ENCODE measurements at places on chromosomes 7 and 10.

- no peak for DNase-seq
Measured at GRCh38 chr10:43084812-43085211, 7.9 kb downstream of the RET start.

DNA sequence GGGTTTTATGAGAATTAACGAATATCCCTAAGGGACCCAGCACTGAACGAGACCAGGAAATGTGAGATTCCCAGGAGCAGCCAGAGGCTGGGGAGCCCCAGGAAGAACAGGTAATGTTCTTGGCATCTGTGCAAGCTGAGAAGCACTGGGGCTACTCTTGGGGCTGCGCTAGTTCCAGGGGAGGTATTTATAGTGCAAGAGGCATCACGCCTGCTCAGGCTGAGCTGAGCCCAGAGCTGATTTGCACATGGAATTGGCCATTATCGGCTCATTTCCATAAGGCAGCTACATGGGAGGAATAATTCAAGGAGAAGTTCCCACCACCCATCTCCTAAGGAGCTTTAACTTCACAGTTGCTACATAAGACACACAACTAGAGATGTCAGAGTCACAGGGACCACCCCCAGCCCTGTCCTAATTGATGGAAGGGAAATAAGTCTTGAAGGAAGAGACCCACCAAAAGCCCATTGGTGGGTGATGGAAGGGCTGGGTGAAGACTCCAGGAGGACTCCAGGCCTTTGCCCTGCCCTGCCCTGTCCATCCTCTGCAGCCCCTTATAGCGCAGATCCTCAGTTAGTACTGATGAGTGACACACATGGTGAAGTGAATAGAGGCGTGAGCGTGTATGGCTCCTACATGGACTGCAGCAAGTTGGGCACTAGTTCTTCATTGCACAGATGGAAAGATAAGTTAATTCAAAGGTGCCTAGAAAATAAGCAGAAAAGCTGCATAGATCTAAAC is 178.9 kb downstream of the GRID1 start:
- no peak for DNase-seq

GRCh38 chr7:138092486-138093028 is 16.3 kb downstream of the AKR1D1 start:
- DNase-seq = no peak

GRCh38 chr10:132701846-132702190 is 84.1 kb downstream of the NKX6-2 start:
- DNase-seq = no peak

- peak; percentile 96 for DNase-seq
Measured at GRCh38 chr10:30687698-30688213, 58.2 kb upstream of the LYZL2 start.

DNA sequence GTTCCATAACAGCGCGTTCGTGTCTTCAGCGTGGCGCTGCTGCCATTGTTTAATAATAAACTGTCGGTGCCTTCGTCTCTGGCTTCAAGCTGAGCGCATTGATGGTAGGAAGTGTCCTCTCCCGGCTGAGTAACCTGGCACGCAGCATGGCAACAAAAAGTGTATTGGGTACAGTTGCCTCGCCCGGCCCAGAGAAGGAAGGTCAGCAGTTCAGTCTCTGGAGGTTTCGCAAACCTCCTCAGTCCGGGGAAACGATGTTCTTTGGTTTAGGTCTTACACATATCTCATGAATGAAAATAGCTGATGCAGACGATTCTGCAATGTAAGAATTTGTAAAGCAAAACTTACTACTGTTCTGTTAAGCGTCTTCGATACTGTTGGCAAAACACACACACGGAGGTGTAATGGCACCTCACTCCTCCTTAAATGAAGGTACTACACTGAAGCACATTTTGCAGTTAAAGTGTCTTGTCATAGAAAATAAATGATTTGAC is 739 bp upstream of the CCDC186 start:
- DNase-seq = no peak

DNA sequence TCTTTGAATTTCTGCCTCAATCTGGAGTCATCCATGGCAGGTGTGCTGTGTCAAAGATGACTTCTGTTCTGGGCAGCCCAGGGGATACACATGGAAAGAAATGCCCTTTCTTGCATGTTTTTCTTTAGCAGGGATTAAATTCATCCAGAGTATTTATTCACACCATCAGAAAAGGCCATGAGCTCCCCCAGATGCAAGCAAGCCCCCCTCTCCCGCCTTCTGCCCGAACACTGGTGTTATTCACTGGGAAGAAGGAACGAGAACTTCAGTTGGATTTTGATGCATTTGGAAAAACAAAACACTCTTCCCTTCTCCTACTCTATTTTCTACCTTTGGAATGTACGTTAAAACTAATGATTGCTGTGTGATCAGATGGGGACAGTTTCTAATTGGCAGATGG is 1.4 kb downstream of the PLPP4 start:
- no peak for DNase-seq

DNA sequence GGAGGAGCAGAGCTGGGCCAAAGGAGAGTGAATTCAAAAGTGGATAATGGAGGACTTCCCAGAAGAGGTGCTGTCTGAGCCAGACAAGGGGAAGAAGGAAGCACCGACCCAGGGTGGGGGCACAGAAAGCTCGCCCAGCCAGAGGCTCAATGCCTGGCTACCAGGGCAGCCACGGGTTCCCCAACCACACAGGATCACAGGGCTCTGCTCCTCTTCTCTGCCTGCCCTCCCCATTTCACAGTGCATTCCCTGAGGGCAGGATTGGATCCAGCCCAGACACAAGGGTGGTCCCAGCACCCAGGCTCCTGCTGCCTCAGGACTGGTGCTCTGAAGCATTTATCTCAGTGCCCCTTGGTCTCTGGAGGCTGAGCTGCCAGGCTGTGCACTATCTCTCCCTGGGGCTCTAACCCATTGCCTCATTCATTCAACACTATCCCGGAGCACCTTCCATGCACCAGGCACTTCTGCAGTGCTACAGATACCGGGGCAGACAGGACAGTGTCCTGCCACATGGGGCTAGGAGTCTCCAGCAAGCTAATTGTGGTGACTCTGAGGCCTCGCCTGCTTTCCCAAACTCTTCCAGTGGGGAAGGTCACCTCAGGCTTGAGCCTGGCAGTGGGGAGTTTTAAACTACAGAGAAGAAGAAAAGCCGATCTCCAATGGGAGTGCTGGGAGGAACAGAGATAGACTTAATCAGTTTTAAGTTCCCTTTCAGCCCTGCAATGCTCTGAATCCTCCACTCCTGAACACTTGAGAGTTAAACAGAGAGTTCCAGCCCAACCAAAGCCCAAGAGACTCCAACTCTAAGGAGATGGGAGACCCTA is 201.8 kb upstream of the ZMIZ1 start:
- no peak for DNase-seq

GRCh38 chr10:72386916-72387586 is 32.3 kb upstream of the DNAJB12 start:
- DNase-seq = no peak

DNA sequence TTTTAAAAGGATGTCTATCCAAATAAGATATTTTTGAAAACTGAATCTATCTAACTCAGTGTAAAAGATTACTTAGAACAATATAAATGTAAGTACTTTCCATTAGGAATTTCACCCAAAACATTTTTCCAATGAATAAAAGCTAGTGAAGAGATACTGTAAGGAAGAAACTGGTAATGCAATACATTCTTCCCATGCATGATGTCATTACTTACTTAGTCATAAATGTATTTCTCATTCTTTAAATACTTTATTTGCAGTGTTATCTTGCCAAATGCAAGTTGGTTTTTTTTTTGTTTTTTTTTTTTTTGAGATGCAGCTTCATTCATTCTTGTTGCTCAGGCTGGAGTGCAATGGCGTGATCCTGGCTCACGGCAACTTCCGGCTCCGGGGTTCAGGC is 265.6 kb downstream of the PHF14 start:
- no peak for DNase-seq

GRCh38 chr7:42832667-42833066 is 79.2 kb downstream of the C7orf25 start:
- no peak for DNase-seq

DNA sequence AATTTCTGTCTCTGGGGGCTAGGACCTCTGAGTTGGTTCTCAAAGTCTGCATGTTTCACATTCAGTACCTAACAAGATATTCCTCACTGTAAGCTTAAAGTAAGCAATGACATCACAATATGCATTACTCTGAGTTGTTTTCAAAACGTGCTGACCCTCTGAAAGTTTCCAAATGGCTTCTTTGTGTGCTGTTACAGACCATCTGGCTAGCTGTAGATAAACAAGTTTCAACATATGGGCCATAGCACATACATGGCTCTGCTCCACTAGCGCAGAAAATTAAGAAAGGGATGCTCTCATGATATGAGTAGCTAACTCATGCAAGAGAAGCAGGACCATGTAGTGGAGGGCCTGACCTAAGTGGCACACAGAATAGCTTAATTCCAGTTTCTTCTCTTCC is 119.0 kb downstream of the HTR7 start:
- no peak for DNase-seq

- DNase-seq = no peak
Measured at GRCh38 chr10:63227207-63227895, 94.2 kb downstream of the NRBF2 start.

- no peak for DNase-seq
Measured at GRCh38 chr10:122152544-122152943, 118.6 kb upstream of the BTBD16 start.

DNA sequence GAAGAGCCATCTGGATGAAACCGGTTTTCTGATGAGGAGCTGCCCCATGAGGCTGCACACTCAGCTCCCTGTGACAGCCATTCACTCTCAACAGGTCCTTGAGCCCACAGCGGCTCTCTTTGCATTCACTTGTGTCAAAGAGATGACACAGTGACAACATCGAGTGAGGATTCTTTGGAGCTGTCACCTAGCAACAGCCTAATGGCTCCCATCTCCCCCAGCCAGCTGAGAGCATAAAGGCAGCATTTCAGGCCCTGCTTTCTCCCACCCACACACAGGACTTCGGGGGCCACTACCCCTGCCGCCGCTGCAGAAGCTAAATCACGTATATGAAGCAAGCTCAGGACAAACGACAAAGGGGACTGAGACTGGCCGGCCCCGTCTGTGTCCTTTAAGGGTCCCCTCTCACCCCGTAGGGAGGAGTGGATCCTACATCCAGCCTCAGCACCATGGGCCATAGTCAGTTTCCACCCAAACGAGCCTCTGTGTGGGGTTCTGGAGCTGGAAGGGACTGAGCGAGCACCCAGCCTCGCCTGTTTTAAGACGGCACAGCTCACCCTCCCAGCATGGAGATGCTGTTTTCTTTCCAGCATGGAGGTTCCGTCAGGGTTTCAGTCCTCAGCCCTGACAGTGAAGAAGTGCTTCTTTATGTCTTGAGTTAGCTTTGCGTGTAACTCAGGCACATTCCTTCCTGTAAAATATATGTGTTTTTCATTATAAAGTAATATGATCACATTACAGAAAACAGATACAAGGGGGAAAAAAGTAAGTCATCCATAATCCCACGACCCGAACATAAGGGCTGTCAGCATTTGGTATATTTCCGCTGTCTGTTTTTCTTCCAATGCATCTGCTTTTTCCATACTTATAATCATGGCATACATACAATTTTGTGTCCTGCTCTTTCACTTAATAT is 4.9 kb downstream of the CPA4 start:
- peak; percentile 46 for DNase-seq

DNA sequence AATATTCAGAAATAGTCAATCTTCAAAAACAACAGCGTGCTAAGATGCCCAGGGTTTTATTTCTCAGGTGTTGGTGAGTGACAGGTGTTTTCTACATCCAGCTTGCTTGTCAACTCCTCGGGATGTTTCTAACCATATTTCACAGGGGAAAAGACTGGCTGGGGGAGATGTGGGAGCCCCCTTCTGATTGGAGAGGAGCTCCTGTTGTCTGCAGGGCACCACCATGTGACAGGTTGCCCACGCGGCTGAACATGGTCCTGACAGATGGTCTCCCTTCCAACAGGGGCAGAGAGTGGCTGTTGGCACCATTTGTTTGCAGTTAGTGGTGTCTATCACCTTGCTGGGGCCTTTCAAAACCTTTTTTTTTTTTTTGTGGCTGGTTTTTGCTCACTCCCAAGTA is 16.5 kb upstream of the GPR26 start:
- no peak for DNase-seq

DNA sequence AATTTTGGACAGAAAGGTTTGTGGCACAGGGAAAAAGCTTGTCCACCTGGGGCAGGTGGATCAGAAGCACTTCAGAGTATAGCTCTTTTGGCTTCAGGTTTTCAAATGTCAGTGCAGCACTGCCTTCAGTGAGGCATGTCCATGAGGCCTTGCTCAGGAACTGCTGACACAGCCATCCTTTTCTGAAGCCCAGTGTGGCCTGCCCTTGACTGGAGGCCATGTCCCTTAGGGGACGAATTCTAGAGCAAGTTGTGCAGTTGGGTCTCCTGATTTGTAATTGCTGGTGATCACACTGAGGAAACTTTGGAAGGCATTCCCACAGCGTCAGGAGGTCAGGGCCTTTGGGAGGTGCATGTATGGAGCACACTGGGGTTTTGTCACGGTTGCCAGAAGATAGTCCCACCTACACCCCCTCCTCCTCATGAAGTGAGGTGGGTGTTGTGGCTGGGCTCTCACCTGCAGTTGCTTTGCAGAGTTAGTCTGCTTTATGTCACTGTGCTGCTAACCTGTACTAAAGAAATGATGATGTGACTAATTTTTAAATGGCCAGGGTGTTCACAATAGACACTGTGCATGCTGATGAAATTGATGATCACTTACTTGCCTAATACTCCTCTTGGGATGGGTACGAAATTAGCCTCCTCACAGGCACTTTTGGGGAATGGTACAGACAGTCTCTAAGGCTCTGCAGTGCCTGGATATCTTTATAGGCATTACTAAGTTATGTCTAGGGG is 41.7 kb downstream of the OGDH start:
- DNase-seq = no peak

- DNase-seq = no peak
Measured at GRCh38 chr7:90445633-90446032, 23.8 kb upstream of the PTTG1IP2 start.

DNA sequence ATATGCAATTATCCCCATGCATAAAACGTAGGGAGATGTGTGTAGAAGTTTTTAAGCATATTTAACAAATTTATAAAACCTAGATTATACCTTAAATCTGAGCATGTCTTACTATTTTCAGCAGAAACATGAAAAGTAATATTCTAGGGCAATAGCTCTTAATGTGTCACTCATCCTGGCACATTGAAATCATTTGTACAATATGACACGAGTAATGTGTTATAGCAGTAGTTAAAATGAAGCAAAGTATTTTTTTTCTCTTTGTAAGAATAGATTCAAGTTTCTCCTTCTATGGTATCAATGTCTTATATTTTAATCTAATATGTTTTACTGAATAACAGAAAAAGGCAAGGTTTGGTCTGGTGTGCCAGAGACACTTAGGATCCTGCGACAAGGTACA is 274.9 kb upstream of the PLXDC2 start:
- DNase-seq = no peak

- DNase-seq = no peak
Measured at GRCh38 chr10:11261687-11262493, 244.2 kb downstream of the CELF2 start.

DNA sequence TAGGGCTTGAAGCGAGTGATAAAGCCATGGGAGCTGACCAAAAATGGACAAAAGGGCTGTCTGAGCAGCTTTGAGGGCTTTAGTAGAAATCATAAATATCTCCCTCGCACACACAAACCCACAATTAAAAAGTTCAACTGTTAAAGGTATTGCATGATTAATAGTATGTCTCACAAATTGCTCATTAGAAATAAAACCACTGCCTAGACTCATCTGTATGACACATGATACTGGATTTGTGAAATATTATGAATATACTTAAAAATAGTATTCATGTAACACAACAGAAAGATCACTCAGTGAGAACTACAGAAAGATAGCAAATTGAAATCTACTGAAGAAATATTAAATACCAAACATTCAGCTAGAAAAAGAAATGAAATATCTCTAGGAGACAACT is 11.9 kb upstream of the PTPN12 start:
- no peak for DNase-seq

Data from neural crest cell (in vitro differentiated cells).